ENCODE measurements at places on chromosomes 11 and 22.

DNA sequence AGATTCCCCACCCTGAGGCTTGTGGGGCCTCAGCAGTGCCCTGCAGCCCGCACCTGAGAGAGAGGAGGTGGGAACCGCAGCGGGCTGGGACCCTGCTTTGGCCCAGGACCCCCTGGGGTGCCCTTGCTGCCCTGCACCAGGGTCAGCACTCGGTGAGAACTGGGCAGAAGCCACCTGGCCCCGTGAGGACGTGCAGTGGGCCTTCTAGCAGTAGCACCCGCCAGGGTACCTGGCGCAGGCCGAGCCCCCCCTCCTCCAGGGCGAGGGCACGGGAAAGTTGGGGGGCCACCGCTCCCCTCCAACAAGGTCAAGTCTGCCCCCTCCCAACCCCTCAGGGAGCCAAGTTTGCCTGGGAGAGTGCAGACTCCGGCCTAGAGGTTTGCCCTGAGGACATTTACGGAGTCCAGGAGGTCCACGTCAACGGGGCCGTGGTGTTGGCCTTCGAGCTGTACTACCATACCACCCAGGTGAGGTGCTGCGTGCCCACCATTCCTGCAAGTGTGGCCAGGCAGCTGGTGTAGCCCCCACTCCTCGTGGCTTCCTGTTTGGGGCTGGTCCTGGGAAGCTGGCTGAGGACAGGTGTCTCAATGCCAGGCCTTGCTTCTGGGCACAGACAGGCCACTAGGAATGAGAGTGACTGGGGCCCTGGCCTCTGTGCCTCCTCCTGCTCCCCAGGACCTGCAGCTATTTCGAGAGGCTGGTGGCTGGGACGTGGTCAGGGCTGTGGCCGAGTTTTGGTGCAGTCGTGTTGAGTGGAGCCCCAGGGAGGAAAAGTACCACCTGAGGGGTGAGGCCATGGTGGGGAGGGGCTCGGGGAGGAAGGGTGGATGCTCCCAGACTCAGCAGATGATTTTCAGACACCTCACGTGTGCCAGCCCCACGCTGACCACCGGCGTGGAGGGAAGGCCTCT lies 3.5 kb downstream of the PGGHG start:
- DNase-seq: no peak

GRCh38 chr11:22346282-22346681 lies 8.1 kb downstream of the SLC17A6 start:
- no peak for DNase-seq

DNA sequence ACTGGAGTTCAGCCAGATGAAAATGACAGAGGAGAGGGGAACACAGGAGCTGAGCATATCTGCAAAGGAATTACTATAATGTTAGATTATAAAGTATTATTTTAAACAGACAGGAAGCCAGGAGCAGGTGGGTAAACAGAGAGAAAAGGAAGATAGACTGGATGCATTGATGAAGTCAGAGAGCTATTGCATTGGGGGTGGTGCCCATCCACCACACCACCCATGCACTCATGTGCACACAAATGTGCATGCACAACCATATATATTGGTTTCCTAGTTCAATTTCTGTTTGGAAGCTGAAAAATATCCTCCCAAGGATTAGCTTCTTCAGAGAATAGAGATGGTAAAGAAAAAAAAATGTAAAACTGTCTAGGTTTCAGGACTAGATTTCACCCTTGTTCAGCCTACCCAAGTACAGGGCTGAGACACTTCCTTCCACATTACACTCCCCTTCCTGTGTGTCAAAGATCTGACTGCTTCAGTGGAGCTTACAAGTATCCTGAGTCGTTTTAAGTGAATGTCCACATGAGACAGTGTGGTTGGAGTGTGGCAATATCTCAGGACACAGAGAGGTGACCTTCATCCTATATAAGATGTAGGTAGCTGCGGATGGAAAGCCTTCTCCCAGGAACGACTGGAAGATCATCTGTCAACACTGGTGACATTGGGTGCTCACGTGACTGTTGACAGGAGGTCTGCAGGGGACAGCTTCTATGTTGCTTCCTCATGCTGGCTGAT lies 12.2 kb upstream of the SMPD1 start:
- peak; percentile 37 for DNase-seq

- DNase-seq: peak; percentile 2
Observed at GRCh38 chr11:58617976-58618557, 4.4 kb upstream of the CNTF start.

GRCh38 chr11:74384641-74385040 lies 13.6 kb downstream of the PGM2L1 start:
- no peak for DNase-seq

- DNase-seq: no peak
Observed at GRCh38 chr22:49018601-49019000, 809.1 kb downstream of the BRD1 start.

- DNase-seq: no peak
Observed at GRCh38 chr11:47915783-47916182, 64.6 kb upstream of the PTPRJ start.

GRCh38 chr22:24471570-24471969 lies 23.6 kb upstream of the UPB1 start:
- no peak for DNase-seq

DNA sequence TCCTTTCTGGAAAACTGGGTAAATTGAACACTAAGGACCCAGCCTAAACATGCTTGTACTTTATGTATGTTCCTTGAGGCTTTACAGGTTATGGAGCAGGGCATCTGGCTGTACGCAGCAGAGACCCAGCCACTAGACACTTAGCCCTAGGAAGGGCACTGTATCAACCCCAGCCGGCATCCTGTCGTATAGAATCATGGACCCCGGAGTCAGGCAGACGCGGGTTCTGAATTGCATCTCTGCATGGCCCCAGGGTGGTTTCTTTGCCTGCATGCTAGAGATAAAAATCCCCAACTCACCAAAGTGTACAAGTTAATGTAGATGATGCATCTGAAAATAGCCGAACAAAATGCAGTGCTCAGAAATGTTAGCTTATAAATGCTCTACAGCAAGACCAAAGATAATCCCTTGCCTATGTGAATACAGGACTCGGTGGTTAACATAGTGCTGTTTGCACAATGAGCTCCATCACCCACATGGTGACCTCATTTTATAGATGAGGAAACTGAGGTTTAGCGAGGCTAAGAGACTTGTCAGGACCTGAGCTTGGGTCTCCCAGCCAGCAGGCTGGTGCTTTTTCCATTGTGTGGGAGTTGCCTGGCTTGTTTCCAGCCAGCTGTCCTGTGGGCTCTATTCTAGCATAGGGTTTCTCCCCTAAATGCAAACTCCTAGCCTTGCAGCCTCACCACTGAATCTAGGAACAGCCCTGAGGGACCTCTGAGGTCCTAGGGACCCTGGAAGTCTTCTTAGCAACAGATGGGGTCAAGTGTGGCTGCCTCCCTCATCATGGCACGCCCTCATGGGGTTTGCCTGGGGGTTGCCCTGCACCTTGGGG lies 7.3 kb downstream of the CD6 start:
- no peak for DNase-seq

- DNase-seq: no peak
Observed at GRCh38 chr22:29071261-29072045, 1.4 kb upstream of the KREMEN1 start.

DNA sequence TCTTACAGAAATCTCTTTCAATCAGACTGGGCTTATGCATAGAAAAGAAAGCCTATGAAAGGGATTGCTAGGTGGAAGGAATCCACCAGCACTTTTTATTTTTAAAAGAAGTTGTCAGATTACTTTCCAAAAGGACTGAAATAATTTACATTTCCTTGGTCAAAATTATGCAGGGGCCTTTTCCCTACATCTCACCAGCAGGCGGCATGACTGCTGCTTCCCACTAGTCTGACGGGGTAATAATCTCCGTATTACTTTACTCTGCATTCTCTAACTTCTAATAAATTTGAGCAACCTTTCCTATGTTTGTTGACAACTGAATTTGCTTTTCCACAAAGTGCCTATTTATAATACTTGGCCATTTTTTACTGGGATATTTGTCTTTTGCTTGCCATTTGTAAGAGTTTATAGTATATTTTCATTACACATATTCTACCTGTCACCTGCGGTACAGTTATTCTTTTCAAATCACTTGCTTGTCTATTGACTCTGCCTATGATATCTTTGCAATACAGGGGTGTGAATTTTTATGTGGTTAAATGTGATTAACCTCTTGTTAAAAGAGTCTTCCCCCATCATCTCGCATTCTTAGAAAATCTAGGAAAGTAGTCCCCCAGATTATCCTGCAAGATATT lies 51.9 kb upstream of the USP47 start:
- no peak for DNase-seq

- no peak for DNase-seq
Observed at GRCh38 chr22:19448076-19448607, 631 bp upstream of the C22orf39 start.

DNA sequence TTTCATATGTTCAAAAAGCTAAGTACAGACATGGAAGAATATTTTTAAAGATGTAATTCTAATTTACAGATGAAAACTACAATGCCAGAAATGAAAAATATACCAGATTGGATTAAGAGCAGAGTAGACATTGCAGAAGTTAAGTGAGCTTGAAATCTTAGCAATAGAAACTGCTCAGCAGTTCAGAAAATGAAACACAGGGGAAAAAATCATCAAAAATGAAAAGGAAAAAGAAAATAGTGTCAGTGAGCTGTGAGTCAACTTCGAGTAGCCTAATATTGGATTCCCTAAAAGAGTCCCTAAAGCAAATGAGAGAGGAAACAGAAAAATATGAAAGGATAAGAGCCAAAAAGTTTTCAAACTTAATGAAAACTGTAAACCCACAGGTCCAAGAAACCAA lies 25.8 kb upstream of the IL10RA start:
- DNase-seq: no peak

GRCh38 chr11:86748296-86748695 lies 52.0 kb upstream of the PRSS23 start:
- no peak for DNase-seq

GRCh38 chr11:123429336-123429735 lies 733 bp upstream of the GRAMD1B start:
- DNase-seq: no peak

DNA sequence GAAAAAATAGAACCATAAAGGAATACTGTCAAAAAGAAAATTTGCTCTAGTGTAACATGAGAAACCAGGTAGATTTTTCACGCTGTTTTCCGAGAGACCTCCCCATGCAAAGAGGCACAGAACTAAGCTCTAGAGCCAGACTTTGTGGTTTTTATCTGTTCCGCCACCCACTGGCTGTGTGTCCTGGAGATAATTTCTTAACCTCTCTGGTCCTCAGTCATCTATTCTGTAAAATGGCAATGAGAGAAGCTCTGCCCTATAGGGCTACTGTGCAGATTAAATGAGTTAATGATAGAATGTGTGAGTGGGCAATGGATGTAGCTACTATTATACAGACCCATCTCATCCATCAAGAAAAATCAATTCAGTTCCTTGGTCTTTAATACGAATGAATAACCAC lies 9.4 kb upstream of the SIGIRR start:
- DNase-seq: no peak

- DNase-seq: no peak
Observed at GRCh38 chr11:124481365-124482323, 36.1 kb upstream of the OR8B8 start.

GRCh38 chr11:1202776-1203504 lies 19.9 kb upstream of the MUC5B start:
- DNase-seq: peak; percentile 61

DNA sequence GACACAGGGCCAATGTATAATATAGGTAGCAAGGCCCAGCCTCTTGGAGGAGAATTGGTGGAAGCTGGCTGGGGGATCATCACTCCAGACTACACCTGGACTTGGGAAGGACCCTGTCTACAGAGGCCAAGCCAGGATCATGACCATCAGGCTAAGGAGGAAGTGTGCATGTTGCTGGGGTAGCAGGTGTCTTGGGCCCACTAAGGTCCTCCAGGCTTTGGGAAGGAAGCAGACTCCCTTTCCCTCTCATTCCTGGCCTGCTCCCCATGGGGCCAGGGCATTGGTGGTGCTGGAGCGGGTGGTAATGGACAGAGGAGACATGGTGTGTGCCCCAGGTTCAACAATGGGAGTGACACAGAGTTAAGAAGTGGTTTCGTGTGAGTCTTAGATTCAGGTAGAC lies 16.0 kb upstream of the TUB start:
- no peak for DNase-seq

- DNase-seq: no peak
Observed at GRCh38 chr11:43557553-43558110, 122.9 kb upstream of the HSD17B12 start.

DNA sequence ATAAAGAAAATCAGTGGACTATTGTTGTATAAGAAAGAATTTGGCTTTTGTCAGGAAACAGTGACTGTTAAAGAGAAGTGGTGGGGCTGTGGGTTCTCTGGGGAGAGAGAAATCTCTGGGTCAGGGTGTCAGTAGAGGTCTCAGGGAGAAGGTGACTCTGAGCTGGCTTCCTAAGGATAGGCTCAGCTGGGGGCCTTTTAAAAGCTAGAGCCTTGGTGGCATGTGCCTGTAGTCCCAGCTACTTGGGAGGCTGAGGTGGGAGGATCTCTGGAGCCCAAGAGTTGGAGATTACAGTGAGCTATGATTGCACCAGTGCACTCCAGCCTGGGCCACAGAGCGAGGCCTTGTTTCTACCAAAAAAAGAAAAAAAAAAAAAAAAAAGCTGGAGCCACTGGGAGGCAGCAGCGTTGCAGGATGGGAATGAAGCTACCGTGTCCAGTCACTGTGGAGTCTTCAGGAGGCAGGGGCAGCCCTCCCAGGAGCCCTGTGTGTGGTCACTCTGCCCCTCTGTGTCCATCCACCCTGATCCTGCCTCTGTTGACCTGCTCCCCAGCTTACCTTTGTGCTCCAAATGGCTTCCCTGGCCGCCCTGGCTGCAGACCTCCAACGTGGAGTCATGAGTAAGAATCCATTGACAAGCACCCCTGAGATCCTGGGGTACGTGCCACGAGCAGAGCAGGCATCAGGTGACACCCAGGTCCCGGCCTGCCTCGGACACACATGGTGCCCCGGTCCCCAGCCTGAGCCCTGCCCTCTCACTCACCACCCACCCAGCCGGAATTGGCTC lies 5.4 kb upstream of the MIF start:
- no peak for DNase-seq

DNA sequence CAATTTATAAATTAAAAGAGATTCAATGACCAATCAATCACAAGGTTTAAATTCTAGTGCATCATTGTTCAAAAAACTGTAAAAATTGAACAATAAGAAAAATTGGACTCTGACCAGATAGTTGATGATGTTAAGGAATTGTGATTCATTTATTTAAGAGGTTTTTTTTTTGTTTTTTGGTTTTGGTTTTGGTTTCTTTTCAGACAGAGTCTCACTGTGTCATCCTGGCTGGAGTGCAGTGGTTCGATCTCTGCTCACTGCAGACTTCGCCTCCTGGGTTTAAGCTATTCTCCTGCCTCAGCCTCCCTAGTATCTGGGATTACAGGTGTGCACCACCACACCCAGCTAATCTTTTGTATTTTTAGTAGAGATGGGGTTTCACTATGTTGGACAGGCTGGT lies 17.1 kb upstream of the EIF3M start:
- DNase-seq: no peak

GRCh38 chr11:95469258-95469657 lies 238.3 kb upstream of the SESN3 start:
- DNase-seq: no peak

- DNase-seq: no peak
Observed at GRCh38 chr11:35610631-35611030, 7.6 kb upstream of the FJX1 start.
